ENCODE measurements at places on chromosomes 7 and 10.

DNA sequence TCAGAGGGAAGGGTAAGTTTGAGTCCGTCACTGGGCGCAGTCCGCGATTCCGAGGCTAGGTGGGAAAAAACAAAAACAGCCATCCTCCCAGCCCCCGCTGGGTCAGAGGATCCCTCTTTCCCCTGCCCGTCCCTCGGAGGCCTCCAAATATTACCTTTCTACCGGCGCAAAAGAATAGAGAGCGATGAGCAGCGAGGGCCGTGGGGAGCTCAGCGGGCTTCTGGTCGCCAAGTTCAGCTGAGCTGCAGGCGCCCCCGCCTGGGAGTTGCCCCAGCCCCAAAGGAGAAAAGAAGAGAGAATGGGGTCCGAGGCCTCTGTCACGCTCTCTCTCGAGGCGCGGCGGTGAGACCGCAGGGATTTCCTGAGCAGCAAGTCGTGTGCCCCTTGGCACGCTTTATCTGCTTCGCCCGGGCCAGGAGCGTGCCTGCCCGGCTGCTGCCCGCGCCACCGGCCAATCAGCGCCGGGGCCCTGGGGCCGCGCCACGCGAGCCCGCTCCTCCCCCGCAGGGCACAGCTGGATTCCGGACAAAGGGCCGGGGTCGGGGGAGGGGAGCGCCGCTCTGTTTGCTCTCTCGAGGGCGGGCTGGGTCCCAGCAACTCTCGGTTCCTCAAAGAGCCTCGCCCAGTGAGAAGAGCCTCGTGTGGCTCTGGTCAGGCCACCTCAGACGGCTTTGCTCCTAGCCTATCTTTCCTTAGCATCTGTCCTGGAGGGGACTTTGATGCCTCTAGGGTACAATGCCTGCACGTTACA, at the start of gene NEUROG3:
Gene NEUROG3, minus strand, starts transcription at position 367 of the 751 bp plus-strand sequence. CDS start 379 bp downstream, outside the sequence.
- DNase-seq, result no peak

DNA sequence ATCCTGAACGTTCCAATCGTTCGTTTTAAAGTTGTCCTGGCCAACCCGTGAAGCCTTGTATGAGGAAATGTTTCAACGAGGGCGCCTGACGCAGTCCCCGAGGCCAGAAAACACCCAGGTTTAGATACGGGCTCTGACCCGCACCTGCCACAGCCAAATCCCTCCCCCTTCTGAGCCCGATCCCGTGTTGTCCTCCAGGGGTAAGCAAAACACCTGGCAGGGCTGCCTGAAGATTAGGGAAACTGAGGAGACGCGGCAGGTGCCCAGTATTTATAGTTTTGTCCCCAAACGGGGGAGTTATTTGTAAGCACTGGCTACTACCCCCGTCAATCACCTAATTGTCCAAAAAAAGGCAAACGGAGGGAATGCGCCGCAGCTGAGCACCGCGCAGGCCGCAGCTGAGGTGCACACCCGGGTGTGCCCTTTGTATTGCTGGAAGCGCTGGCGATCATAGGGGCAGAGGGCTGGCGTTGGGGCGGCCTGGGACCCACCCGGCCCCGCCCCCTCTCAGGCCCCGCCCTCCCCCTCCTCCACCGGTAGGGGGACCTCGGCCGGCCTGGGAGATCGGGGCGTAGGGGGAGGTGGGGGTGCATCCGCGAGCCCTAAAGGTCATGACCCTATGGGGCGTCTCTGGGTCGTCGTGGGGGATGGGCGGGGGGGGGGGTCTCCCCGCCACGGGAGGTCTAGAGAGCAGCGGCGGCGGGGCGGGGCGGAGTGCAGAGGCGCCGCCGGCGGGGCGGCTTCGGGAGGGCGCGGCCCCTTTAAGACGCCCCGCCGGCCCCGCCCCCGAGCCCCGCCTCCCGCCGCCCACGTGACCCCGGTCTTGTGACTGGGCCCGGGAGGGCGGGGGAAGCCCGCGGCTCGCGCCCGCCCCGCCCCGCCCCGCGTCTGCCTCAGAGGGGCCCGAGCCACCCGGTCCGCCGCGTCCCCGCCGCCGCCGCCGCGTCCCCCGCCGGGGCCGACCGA, at the start of gene BRI3:
Gene BRI3, plus strand, starts transcription at position 896 of the 966 bp plus-strand sequence. CDS start 110 bp downstream, outside the sequence.
- DNase-seq, result peak; percentile 86

- peak; percentile 99 for DNase-seq
These were observed at the start of gene CHCHD2 for GRCh38 chr7:56106108-56107073. Gene CHCHD2 (minus strand): TSS chr7:56106476. CDS start chr7:56106413, 63 bp downstream.

DNA sequence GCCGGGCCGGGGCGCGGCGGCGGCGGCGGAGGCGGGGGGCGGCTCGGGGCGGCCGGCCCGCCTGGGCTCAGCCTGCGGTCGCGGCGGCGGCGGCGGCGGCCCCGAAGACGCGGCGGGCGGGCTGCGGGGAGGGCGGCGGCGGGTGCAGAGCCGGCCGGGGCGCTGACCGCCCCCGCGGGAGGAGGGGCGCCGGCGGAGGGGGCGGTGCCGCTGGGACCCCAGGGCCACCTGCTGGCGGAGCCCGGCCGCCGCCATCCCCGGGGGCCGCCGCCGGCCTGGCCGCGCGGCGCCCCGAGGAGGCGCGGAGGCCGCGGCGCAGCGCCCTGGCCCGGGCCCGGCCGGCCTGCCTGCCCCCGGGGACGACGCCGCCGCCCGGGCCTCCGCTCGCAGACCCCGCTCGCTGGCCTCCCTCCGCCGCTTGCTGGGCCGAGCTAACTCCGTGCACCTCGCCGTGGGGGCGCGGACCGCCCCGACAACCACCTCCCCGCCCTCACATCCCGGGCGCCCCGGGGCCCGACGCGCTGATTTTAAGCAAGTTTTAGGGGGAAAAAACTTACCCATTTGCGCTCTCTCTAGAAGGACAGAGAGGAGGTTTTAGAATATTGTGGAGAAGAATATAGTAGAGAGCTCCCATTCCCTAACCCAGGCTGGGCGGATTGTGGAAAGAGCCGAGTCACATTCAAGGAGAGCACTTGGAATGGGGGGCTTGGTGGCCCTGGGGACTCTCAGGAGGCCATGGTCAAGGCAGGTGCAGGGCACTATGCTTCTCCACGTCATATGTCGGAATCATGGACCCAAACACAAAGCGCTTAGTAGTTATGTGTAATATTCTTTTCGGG, at the start of gene BEND7:
Gene BEND7, minus strand, starts transcription at position 140 of the 839 bp plus-strand sequence. CDS start 481 bp downstream, outside the sequence.
- DNase-seq, result peak; percentile 42

- DNase-seq, result no peak
These were observed 10.9 kb downstream of the GPR141 start for GRCh38 chr7:37694208-37695094.

DNA sequence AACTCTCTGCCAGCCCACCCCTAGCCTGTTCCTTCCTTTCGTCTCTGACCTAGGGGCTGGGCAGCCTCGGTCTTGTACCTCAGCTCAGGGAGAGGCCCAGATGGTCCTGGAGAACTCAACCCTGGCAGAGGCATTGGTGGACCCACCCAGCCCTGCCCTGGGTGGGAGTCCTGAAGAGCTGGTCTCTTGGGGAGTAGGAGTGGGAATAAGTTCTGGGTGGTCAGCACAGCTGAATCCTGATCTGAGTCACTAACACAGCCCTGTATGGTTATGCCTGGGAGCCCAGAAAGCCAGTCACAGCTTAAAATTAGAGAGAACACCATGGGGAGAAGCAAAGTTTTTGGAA, 84.0 kb downstream of the SORBS1 start:
- no peak for DNase-seq

DNA sequence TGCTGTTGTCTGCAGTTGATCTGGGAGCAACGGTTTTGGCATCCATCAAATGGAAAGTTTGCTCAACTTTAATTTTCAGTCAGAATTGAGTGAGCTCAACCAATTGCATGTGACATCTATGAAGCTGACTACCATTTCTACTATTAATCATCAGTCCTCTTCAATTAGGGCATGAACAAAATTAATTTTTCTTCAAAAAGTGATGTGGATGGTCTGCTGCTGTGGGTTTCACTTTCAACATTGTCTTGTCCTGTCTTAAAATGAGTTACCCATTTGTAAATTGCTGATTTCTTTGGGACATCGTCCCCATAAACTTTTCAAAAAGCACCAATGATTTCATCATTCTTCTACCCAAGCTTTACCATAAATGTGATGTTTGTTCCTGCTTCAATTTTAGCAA, 176.7 kb upstream of the LRRN3 start:
- no peak for DNase-seq

Data from fibroblast of lung (primary cell).